EH (cell line): ENCODE measurements at places on chromosomes 16 and 17.

DNA sequence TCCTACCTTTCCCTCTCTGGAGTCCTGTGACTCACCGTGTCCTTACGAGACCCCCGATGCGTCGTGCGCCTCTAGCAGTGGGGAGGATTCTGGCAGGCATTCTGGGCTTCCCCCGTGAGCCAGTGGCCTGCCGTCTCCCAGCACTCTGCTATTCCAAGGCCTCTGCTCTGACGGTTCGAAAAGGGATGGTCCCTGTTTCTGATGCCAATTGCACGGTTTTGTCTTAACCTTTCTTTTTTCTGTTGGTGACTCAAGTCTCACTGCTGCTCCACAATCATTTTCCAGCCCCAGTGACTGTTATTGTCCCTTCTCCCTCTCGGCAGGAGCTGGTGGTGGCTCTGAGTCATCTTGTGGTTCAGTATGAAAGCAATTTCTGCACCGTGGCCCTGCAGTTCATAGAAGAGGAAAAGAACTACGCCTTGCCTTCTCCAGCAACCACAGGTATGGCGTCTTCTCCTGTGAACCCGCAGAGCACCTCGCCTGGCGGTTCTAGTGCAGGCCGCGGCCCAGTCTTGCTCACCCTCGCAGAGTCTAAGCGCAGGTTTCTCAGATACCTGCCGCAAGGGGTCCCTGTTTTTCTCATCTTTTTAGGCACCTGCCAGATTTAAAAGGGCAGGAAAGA is 100.1 kb upstream of the CHMP6 start:
- DNase-seq: peak; percentile 98

- DNase-seq: no peak
Measured at GRCh38 chr17:15264542-15264941, 584 bp downstream of the PMP22 start.

DNA sequence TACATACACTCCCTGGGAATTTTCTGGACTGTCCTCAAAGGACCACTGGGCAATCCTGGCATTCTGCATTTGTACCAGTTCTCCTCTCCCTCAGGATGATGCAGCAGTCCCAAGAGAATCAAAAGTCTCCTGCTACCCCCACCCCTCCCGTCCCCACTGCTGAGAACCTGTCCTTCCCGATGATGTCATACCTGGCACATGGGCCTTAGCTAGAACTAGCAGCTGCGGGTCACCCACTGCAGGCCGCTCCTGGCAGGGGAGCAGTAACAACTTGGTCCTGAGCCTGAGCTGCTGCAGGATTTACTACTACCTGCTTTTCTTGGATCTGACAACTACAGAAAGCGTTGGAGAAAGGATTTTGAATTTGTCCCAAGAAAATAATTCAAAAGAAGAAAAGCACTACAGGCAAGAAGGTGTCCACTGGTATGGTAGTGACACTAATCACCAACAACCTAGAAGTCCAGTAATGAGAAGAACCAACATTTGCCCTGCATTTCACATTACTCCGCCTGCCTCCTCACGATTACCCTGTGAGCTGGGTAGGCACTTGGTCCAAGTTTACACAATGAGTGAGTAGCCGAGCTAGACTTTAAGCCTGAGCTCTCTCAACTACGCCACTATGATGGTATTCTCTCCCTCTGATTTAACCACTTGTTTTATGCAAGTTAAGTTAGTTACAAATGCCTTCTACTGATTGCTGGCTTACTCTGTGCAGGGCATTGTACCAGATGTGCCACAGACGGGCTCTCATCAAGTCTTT is 55.3 kb upstream of the ETV4 start:
- DNase-seq: no peak

DNA sequence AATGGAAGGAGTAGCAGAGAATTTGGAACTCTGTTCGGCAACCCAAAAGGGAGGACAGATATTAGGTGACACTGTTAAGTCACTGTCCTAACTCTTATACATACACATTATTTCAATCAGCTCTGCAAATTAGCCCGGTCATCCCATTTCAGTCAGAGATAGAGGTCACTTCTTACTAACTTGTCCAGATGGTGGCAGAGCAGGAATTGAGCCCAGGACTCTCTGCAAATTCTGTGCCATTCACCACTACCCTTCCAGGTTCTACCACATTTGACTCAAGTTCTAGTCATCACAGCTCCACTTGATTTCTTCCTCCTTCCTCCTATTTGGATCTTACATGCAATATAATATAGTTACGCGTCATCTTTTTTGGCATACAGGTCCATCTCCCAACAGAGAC is 35.9 kb upstream of the NUDT7 start:
- DNase-seq: no peak

GRCh38 chr17:80169784-80170500 is at the start of gene CARD14:
TSS of gene CARD14 (plus strand) at chr17:80170030. CDS start at chr17:80181439, 11,409 bp downstream.
- no peak for DNase-seq

DNA sequence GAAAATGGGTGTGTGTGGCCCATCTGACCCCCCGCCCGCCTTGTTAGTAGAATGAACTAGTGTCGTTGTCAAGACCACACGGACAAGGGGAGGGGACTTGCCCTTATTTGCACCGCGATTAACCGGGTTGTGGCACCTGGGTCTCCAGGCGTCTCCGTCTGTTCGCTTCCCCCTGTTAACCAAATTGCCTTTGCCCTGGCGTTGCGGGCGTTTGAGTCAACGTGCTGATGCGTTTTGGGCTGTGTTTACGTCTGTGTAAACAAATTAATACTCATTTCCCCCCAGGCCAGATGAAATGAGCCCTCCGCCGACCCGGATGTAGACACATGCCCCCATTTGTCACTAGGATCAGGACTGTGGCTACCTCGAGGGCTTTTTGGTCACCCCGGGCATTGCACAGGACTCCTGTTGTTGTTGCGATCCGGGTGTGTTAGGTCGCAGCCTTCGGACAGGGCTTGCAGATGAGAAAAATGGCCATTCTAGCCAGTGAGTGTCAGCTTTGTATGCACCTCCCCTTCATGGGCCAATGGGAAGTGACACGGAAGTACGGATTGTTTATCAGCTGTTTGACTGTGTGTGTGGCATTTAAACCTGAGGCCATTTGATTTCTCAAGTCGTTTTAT is 906 bp downstream of the RBL2 start:
- peak; percentile 89 for DNase-seq

DNA sequence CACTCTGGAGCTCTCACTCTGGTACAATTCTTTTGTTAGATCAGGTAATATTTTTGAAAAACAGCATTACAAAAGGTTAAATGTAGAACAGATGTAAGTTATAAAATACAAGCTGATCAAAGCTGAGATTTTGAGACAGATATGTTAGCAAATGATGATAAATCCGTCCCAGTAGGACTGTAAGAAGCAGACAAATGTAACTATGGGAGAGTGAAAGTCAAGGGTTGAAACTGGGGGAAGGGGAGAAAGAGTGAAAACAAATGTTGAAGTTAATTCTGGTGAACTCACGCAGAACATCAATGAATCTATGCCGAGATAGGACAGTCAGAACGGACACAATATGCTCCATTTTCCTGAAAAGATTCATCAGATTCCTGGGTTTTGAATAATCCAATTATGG is 298.9 kb upstream of the IRX5 start:
- DNase-seq: no peak

DNA sequence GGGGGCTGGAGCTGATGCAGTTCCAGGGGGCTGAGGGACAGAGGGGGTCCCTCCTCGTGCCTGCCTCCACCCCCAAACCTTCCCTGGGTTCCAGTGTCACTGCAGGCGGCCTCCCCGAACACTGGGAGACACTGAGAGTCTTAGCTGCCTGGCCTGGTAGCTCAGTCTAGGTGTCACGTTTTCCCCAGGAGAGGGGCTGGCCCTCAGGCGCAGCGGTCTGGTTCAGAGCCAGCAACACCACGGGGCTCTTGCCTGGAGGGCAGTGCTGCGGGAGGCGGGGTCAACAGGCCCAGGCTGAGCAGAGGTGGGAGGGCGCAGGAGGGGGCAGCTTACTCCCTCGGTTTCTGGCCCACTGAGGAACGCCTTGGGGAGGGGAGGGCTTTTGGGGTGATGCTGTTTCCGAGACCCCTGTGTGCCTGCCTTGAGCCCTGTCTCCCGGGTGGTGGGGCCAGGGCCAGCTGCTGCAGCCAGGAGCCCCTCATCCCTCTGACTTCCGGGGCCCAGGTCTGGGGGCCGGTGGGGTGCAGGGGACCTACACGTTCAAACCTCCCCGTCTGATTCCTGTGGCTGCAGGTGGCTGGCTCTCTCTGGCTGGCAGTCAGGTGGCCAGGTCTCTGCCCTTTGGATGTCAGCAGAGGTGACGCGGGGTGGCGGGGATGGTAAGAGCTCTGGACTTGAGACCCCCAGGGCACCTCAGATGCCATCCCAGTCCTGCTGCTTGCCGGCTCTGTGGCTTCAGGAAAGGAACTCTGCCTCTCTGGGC is 89.3 kb upstream of the GSE1 start:
- peak; percentile 41 for DNase-seq

DNA sequence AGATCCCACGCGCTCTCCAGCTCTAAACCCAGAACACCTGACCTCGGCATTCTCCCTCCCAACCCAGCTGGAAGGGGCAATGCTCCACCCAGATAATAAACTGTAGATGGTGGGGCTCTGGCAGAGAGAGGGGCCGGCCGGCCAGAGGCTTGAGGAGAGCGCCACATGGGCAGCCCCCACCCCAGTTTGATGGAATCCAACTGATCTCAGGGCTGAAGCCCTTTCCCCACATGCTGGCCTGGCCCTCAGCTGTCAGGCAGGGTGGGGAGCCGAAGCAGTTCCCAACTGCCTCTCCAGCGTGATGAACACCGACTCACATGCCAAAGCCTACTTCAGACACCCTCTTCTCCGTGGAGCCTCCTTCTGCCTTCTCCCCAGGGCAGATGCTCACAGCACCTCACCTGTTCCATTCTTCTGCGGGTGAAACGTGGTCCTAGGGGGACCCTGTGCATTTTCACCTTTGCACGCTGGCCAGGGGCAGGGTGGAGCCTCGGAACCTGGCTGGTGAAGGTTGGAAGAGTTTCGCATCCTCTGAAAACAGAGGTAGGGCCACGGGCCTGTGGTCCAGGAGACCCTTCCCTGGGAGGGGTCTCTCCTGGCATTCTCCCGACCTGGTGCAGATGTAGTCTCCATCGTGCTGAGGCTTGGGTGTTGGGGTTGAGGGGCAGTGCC is 65.7 kb upstream of the ZNF469 start:
- no peak for DNase-seq

DNA sequence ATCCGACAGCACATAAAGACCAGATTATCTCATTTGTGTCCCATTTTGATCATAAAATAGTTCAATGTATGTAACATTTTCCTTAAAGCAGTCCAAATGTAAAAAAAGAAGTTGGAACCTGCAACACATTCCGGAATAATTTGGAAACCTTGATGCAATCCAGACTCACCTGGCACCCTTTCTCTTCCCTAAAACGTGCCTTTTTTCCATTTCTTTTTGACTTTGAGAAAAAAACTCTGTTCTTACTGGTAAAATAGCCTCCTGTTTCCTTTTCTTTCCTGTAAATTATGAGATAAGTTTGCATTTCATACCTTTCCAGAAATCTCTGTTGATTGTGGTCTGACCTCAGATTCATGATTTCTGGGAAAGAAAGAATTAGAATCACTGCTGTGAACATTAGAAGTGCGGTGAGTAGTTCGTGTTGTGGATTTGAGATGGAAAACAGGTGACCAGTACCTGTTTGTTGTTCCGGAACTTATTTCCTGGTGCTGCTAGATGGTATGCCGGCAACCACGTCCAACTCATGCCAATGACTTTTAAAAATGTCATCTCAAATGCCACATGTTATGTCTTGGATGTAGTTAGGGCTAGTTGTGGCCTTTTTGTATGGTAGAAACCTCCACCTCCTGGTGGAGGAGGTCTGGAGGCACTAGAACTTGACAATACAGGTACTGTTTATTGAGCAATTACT is 108.1 kb downstream of the SOCS1 start:
- DNase-seq: no peak
